ENCODE measurements at places on chromosomes 3 and 15.

GRCh38 chr3:127762077-127762786 lies 60.1 kb downstream of the MGLL start:
- DNase-seq: no peak

- no peak for DNase-seq
These were observed 26.2 kb downstream of the KIF7 start for GRCh38 chr15:89628806-89629715.

- no peak for DNase-seq
These were observed 134.6 kb upstream of the TP63 start for GRCh38 chr3:189496375-189497138.

GRCh38 chr3:190401963-190402362 lies 14.0 kb downstream of the CLDN16 start:
- no peak for DNase-seq

DNA sequence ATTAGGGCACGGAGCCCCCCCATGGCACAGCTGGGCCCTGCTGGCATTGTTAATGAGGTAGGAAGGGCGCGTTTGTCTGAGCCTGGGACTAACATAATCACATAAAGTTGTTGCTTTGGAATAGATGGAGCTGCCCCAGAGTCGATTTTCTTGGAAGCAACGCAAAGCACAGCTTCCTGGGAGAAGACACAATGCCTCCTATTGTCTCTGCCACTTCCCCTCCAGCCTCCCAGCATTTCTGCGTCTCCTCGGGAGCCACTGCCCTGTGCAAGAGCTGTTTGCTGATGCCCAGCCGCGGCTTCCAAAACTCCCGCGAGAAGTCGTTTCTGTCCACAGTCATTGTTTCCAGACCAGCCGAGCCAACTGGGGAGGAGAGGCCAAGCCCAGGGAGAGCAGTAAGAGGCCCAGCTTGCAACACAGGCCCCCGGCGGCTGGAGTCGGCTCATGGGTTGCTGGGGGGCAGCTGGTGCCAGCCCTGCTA lies 18.1 kb upstream of the ALDH1A3 start:
- DNase-seq: no peak

GRCh38 chr15:68335655-68336054 lies 58.1 kb downstream of the FEM1B start:
- DNase-seq: no peak

- peak; percentile 69 for DNase-seq
These were observed 79.3 kb downstream of the CHSY1 start for GRCh38 chr15:101172501-101173071.

GRCh38 chr3:44045476-44046275 lies 196.0 kb upstream of the TOPAZ1 start:
- peak; percentile 11 for DNase-seq

DNA sequence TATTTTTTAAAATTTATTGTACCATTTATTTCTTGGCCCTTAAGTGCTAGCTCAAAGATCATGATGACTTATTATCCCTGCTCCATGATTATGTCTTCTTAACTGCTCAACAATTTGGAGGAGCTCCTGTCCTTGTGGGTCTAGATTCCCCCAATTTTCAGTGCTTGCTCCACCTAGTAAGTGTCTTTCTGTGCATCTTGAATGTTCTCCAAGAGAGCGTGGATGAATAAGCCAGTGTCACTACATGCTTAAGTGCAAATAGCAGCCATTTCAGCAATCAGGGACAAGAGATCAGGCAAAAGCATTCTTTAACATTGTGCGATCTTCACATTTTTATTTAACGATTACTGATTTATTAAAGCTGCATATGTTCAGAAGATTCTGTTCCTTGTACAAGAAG lies 99.4 kb downstream of the ALCAM start:
- no peak for DNase-seq

DNA sequence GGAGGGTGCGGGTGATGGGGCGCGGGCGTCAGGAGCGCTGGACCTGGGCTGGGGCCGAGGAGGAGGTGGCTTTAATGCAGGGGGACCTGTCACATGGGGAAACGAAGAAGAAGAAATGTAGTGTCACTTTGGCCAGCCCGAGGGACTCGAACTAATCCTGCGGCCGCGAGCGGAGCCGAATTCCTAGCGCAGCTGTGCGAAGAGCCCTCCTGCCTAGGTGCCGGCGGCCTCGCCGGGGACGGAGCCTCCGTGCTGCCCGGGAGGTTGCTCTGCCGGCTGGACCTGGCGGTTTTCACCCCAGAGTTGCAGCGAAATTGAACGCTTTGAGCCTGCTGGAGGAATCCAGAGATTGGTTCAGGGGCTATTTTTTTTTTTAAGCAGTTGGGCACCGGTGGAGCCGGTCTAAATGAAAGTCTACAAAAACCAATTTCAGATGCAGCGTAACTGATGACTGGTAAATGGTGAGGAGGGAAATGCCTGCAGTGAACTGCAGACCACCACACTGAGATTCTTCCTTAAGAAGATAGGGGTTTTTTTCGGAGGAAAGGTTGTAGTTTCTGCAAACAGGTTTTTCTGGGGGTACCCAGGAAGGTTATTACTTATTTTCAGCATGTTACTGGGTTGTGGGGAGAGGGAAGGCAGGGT lies 662 bp downstream of the TMEM108 start:
- DNase-seq: no peak

- no peak for DNase-seq
These were observed 250.3 kb upstream of the IGF1R start for GRCh38 chr15:98398056-98398455.

DNA sequence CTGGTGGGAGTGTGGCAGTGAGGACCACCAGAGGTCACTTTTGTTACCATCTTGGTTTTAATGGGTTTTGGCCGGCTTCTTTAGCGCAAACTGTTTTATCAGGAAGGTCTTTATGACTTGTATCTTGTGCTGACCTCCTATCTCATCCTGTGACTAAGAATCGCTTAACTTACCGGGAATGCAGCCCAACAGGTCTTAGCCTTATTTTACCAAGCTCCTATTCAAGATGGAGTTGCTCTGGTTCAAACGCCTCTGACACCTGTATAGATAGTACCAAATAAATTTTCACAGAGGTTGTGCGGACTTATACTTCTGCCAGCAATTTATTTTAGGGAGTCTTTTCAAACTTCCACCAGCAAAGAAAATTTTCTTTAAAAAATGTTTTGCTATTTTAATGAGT lies 13.6 kb upstream of the SLCO3A1 start:
- DNase-seq: no peak

GRCh38 chr3:97882975-97883598 lies 61.3 kb downstream of the CRYBG3 start:
- DNase-seq: peak; percentile 83

GRCh38 chr3:29827756-29828155 lies 546.9 kb downstream of the RBMS3 start:
- DNase-seq: peak; percentile 37

DNA sequence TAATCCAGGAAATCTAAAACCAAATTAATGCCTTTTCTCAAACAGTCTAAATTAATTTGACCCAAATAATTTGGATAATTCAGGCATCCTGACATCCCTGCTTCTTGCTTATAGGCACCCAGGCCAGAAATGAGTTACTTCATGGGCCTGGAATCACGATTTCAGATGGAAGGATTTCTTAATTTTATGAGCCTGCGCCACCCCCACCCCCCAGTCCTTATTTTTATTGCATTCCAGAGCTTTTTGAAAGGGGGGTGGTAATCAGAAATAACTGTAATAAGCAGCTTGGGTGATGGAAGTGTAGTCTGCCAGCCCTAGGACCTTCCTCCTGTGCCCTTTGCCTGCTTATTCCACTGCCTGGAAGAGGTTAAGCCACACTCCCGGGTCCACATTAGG lies 1.3 kb downstream of the AP2M1 start:
- peak; percentile 39 for DNase-seq

DNA sequence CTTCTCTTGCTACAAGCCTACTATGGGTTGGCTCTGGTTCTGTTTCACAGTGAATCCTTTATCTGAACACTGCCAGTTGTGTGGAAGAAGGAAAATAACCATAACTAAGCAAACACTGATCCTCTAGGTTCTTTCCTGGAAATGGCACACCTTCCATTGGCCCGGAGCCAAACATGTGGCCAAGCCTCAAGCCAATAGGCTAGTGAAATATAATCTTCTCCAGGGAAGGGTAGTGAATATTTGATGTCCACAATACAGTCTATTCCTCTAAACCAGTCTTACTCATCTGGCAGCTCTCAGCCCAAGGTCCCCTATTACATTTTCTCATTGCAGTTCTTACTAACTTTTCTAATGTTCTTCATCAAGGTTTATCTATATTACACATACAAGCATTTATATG lies 921.3 kb downstream of the TUSC7 start:
- DNase-seq: no peak

DNA sequence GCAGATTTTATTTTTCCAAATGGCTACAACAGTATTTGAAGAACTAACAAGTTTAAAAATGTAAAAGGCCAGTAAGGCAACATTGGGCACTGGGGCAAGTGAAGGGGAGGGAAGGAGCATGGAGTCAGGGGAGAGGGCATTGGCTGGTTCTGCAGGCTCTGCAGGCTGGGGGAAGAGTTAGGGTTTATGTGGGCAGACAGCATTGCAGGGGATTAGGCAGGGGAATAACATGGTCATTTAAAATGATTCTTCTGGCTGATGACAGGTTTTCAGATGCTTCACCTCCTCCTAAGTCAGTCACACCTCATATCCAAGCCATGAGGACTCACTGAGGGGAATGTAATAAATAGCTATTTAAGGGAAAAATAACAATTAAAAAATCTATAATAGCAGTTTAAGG lies 52.6 kb downstream of the BTD start:
- DNase-seq: peak; percentile 14

DNA sequence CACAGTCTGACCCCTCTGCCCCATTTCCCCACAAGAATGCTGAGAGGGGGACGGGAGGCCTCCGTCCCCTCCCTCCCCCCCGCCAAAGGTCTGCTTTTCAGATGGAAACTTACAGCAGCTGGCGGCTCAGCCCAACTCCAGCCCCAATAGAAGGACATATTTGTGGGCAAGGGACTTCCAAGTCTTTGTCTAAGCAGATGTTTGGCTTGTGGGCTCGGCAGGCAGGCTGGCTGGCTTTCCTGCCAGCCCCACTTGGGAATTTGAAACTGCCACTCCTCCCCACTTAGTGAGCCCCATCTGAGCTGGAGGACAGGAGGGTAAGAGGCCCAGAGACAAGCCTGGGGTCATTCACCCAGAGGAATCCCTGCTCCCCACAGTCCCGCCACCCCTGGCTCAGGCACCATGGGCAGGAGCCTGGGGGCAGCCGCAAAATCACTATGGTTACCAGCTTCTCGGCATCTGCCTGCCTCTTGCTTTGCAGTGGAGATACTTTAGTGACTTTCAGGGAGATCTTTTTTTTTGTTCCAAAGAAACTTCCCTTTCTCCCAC lies 53.6 kb downstream of the LMCD1 start:
- DNase-seq: peak; percentile 88

DNA sequence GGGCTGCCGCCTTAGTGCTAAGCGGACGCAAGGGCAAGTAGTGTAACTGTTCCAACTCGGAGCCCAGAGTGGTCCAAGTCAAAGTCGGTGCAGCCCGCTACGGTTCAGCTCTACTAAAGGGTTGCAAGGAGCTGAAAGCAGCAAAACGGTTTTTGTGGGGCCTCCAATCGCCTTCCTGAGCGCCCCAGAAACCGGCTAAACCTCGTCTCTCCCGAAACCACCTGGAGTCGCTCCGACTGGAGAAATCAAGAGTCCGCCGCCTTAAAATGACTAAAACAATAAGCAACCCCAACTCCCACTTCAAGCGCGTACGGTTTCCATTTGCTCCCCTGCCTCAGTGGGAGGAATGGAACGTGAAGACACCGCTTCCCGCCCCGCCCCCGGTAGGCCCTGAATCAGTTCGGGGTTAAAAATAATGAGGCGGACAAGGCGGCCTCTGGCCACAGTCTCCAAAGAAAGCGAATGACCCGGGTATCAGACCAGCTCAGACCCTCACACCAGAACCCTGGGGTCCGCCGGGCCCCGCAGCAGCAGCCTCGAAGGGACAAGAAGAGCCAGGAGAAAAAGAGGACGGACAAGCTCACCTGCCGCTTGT lies 401 bp downstream of the SEC11A start:
- peak; percentile 18 for DNase-seq

GRCh38 chr3:186670155-186670554 lies 4.3 kb downstream of the HRG start:
- DNase-seq: no peak

DNA sequence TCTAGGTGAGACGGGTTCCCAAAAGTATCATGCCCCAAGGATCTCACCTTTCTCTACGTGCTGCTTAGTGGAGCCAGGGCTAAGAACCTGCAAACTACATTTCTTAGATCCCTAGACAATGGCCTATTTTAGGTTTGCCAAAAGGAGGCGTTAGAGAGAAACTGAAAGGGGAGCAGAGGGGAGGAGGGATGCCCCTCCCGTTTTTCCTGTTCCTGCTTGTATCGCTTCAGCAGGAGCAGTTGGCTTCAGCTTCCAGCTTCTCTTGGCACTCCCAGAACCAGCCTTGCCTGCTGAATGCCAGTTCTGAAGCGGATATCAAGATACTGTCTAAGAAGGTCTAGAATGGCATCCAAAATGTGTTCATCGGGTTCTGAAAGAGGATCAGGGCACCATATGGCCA lies 58.4 kb upstream of the ABHD17C start:
- DNase-seq: no peak

DNA sequence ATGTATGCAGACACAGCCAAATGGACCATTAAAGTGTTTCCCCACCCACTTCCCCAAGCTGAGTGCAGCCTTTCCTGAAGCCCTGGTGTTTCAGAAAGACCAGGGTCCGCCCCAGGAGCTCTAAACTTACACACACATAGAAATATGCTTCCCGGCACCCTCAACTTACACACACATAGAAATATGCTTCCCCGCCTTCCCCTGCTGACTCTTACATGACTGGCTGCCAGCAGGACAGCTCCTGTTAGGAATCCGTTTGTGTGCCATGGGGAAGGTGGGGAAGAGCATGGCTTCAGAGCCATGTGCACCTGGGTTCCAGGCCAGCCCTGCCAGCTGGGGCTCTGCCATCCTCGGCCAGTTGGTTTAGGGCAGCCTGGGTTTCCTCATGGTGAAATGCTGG lies 3.6 kb downstream of the CLEC3B start:
- peak; percentile 82 for DNase-seq

DNA sequence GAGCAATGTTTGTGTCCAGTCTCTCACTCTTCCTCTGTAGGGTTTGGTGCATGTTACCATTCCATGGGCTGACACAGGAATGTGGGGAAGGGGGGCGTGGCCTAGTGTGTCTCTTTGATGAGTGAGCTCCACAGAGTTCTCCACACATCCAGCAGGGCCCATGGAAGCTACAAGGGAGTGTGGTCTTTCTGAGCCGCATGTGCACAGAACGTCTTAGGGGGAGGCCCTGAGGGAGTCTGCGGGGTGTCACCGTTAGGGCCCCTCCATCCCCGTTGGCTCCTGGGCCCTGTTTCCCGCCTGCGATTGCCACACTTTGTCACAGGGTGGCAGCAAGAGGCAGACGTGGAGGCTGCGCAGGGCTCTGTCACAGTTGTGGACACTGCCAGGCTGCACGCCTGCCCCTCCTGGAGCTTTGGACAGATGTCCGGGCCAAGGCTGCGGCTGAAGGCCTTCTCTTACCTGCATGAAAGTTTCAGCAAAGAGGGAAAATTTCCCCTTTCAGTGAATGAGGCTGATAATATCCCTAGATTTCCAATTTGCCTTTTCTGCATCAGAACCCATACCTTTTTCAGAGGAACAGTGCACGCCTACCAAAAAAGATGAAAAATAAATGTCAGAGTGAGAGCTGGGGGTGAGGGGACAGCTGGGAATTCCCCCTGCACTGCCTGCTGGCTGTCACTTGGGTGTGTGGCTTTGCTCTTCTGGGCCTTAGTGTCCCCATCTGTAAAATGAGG lies 24.3 kb downstream of the CACNA2D3 start:
- peak; percentile 9 for DNase-seq
